ENCODE measurements at places on chromosomes 1 and 21.
A peak's percentile ranks its signal among the peaks of the same experiment; 100 is the strongest.

DNA sequence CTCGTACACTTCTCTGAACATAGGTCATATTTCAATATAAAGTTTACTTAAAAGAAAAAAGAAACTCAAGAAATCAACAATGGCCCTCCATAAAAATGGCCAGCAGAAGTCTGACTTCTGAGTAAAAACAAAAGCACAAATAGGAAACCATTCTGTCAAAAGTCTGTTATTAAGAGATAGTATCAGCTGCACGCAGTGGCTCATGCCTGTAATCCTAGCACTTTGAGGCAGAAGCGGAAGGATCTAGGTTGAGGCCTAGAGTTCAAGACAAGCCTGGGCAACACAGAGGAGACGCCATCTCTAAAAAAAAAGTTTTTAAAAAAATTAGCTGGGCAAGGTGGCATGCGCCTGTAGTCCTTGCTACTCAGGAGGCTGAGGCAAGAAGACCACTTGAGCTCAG, 67.3 kb downstream of the PUM1 start:
- DNase-seq, result no peak

GRCh38 chr1:178300352-178300699, 196.4 kb downstream of the CLEC20A start:
- no peak for DNase-seq

- no peak for DNase-seq
Observed at GRCh38 chr21:28608646-28609045, 384.0 kb downstream of the LTN1 start.

- no peak for DNase-seq
Observed at GRCh38 chr21:14064296-14064645, 146.5 kb downstream of the LIPI start.

GRCh38 chr1:171948511-171948910, 107.2 kb downstream of the DNM3 start:
- peak; percentile 59 for DNase-seq

- no peak for DNase-seq
Observed at GRCh38 chr1:209355415-209355814, 228.1 kb upstream of the CAMK1G start.

DNA sequence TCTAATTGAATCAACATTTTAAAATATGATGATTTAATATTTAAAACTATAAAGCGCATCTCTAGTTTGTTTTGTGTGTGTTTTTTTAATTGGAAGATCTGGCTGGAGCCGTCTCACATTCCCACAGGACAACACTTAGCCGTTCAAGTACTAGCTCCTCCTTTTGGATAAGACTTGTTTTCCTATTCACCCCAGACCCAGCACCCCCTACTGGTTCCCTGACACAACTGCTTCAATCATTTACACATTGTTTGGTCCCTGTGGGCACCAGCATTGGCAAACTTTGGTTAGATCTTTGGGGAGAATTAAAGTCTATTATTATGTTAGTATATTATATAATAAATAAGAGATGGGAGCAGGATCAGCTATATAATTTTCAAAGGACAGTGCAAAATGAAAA, 34.5 kb downstream of the TYW3 start:
- peak; percentile 6 for DNase-seq

- DNase-seq, result no peak
Observed at GRCh38 chr1:6867321-6867720, 82.1 kb downstream of the CAMTA1 start.

GRCh38 chr1:228081144-228081543, 1.4 kb upstream of the ARF1 start:
- no peak for DNase-seq

- peak; percentile 48 for DNase-seq
Observed at GRCh38 chr1:22018583-22019559, 17.4 kb downstream of the CELA3A start.

- no peak for DNase-seq
Observed at GRCh38 chr1:162025541-162025940, 1.9 kb upstream of the OLFML2B start.

DNA sequence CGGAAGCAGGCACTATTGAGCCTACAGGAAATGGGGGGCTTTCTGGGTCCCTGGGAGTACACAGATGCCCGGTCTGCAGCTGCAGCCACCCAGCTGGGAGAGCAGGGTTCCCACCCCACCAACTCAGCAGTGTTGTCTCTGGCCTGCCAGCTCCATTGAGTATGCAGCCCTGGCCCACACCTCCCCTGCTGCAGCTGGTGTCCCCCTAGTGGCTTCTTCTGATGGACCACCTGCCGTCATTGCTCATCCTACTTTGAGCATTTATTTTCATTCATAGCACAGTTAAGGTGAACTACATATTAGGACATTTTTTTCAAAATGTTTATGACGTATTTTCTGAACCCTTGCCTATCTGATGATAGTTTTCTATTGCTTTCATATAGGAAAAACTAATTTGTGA, 189.8 kb upstream of the LYPLAL1 start:
- DNase-seq, result no peak

GRCh38 chr1:23555986-23556634, 3.2 kb downstream of the ID3 start:
- peak; percentile 89 for DNase-seq

DNA sequence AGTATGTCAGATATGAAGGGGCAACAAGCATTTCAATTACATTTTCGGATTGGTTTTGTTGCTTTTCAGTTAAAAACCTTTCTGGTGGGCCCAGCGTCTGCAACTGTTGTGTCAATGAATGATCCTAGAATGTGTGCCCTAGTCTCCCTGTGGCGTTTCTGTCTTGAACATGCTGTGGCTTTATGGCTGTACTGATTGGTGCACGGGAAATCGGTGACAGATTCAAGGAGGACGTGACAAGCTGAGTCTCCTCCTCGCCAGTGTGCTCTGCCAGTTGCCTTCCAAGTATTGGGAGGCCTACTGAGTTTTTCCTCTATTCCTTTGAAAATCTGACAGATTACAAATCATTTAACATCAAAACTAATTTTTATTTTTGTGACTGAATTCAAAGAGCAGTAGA, 127.6 kb downstream of the ZP4 start:
- DNase-seq, result no peak

DNA sequence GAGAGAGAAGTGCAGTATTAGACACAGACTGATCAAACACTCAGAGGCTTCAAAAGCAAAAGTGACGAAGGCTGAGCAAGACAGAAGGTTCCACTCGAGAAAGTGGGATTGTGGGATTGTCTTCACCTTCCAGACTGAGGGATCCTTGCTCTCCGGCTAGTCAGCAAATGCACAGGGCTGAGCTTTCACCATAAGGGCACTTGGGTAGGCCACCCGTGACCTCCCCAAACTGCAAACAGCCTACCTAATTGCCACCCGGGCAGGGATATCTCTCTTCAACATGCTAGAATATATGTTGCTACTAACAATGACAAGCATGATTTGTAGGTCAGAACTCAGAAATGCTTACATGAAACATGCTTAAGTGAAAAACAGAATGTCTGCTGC, 35.3 kb upstream of the RIPK4 start:
- DNase-seq, result no peak

DNA sequence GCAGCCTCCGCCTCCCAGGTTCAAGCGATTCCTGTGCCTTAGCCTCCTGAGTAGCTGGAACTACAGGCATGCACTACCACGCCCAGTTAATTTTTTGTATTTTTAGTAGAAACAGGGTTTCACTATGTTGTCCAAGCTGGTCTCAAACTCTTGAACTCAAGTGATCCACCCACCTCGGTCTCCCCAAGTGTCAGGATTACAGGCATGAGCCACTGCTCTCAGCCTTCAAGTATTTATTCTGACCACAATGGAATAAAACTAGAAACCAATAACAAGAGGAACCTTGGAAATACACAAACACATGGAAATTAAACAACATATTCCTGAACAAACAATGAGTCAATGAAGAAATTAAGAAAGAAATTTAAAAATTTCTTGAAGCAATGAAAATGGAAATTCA, 32.7 kb upstream of the DR1 start:
- no peak for DNase-seq

GRCh38 chr1:186757851-186758250, 70.9 kb upstream of the PLA2G4A start:
- no peak for DNase-seq

GRCh38 chr1:115719285-115719684, 49.2 kb downstream of the CASQ2 start:
- no peak for DNase-seq

- no peak for DNase-seq
Observed at GRCh38 chr1:226360106-226360746, 47.7 kb downstream of the PARP1 start.

- DNase-seq, result peak; percentile 67
Observed at GRCh38 chr21:38280454-38280853, 23.7 kb downstream of the KCNJ15 start.

DNA sequence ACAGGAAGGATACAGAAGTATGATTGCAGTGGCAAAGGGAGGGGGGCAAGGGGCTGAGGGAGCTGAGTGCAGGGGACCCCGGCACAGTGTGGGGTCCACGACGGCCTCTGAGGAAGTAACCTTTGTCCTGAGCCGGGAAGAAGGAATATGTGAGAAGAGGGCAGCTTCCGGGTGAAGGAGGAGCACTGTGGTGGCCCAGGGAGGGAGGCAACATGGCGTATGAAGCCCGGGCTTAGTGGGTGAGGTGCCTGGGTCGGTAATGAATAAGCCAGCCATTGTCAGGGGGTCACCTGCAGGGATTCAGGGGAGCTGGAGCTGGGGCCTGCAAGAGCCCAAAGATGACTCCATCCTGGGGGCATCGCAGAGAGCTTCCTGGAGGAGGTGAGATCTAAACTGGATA, 200.4 kb downstream of the FOXD2 start:
- no peak for DNase-seq

GRCh38 chr1:76510672-76511557, 356.4 kb upstream of the ST6GALNAC5 start:
- no peak for DNase-seq

DNA sequence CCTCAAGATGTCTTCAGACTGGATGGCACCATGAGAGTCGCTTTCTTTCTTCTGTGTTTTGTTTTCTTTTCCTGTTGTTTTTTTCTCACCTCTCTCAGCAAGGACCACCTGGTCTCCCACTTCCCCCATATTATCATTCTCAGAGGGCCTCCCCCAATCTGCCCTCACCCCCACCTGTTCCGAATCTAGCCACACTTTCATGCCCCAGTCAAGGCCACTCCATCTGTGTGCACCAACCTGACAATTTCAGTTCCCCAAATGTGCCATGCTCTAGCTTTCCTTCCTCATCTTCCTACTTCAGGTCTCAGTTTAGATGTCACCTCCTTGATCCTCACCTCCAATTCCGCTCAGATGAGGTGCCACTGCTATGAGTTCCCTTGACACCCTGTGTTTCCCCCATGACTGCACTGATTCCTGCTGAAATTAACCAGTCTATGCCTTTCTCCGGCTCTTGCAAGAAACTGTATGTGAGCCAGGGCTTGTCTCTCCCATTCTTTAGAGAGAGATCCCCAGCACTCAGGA, 146.2 kb downstream of the PLPP3 start:
- DNase-seq, result no peak

GRCh38 chr1:48859456-48859855, 82.8 kb upstream of the BEND5 start:
- no peak for DNase-seq

GRCh38 chr1:227586733-227587132, 23.4 kb downstream of the ZNF678 start:
- DNase-seq, result no peak

GRCh38 chr1:162996261-162996660, 72.9 kb upstream of the RGS4 start:
- DNase-seq, result peak; percentile 51

GRCh38 chr1:230120921-230121381, 53.9 kb downstream of the GALNT2 start:
- DNase-seq, result peak; percentile 44

GRCh38 chr1:153741986-153742385, 14.1 kb downstream of the INTS3 start:
- DNase-seq, result no peak

GRCh38 chr1:180168786-180169639, 14.3 kb downstream of the QSOX1 start:
- DNase-seq, result peak; percentile 44

DNA sequence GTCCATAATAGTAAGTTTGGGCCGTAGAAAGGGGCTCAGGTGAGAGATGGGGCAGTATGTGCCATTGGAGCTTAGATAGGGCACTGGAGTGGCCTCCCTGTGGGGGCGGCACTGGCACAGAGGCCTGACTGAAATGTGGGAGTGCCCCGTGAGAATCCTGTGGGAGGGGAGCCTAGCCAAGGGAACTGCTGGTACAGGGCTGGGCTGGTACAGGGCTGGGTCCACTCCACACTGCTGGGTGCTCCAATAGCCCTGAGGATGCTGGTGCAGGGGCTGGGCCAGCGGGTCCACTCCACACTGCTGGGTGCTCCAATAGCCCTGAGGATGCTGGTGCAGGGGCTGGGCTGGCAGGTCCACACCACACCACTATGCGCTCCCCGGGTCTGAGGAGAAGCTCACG, 44.8 kb upstream of the PWP2 start:
- DNase-seq, result no peak

DNA sequence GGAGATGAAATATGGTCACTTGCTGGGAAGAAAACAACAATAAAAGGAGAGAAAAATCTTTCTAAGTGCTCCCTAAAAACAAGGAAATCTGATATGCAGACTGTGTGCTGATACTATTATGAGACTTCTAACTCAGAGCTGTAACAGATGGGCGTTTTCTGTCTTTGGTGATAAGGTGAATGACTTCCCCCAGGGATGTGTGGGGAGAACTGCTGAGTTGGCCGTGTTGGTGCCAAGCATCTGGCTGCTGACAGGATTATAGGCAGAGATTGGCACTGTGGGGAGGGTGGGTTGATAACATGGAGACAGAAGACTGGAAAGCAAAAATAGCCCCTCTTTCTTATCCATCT, 438.5 kb upstream of the PLXNA2 start:
- DNase-seq, result no peak

DNA sequence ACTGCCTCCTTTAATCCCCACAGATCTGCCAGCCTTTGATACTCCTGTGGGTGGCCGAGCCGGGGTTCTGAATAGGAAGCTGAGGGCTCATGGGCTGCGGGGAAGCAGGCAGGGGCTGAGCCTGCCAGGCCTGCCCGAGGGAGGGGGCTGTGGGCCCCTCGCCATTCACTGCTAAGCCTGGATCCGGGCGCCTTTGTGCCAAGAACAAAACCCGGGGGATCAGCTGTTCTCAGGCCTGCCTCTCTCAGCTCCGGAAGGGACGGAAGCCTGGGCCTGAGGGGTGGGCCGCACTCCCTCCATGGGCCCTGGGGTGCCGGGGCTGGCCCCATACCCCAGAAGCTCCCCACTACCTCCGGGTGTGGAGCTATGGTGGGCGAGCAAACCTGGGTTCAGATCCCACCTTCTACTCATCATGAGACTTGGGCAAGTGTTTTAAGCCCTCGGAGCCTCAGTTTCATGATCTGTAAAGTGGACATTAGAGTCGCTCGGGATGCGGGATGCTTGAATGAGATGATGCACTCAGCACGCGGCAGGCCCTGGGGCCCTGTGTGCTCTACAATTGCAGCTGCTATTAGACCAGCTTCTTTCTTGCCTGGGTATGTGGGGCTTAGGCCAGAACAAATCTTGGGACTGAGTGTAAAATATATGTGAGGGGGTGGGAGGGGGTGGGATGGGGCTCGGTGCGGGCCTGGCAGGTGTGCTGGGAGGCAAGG, 19.2 kb upstream of the EPHA2 start:
- no peak for DNase-seq

- DNase-seq, result no peak
Observed at GRCh38 chr1:57066980-57067610, 101.3 kb upstream of the C8B start.
